ENCODE measurements at places on chromosomes 3 and 15.

- DNase-seq, result no peak
Observed at GRCh38 chr3:83765956-83766355, 1192.8 kb upstream of the CADM2 start.

DNA sequence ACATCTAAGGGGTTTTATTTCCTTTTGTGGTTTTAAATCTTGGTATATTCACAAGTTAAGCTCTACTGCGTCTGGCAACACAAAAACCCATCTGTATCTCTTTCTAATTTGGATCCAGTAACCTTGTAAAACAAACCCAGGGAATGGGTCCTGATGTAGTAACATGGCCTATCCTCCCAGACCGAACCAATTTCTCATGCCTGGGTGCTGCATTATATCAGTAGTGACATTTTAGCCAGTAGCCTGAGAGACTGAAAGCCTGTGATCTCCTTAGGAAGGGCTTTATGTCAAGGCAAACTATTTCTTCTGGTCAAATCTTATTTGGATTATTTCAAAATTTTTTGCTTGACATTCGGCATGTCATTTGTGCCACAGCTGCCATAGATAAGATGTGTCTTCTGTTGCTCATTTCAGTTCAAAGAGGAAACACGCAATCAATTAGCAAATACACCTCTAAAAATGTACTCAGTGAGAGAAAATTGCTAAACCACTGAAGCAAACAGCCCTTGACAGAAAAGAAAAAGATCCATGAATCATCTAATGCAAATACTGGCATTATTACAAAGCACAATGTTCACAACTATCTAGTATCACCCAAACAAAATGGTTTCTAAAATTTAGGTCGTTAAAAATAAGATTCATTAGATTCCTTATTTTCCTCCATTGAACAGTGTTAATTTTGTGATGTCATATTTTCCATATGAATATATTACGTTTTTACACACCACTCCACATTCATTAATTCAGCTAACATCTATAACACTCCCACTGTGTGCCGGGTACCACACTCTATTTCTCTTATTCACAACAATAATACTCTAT lies 4.0 kb downstream of the NPTN start:
- no peak for DNase-seq

DNA sequence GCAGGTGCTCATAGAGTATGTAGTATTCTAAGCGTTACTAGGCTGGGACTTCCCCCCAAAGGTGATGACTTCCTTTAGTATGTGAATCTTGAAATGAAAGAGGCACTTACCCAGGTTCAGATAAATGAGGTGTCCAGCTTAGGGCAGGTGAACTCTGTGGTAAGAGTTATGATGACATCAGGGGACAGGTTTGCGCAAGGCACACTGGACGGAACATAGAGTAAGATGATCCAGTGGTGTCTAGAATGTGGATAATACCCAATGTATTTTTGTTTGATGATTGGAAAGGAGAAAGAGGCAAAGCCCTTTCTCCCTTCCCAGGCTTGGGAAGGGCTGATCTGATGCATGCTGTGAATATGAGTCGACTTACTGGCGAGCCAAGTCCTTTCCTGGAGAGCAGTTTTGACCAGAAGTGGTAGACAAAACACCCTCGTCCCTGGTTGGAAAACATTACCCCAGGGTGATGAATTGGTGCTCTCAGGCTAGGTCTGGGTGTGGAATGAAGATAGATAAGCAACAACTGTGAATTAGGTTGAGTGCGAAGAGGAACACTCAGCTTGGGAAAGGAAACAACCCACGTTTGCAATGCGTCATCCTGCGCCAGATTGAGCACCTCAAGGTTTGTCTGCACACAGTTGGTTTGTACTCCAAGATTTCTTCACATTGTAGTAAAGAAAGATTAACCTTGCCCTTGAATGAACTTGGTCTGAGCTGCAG lies 124.2 kb downstream of the GHSR start:
- DNase-seq, result no peak

DNA sequence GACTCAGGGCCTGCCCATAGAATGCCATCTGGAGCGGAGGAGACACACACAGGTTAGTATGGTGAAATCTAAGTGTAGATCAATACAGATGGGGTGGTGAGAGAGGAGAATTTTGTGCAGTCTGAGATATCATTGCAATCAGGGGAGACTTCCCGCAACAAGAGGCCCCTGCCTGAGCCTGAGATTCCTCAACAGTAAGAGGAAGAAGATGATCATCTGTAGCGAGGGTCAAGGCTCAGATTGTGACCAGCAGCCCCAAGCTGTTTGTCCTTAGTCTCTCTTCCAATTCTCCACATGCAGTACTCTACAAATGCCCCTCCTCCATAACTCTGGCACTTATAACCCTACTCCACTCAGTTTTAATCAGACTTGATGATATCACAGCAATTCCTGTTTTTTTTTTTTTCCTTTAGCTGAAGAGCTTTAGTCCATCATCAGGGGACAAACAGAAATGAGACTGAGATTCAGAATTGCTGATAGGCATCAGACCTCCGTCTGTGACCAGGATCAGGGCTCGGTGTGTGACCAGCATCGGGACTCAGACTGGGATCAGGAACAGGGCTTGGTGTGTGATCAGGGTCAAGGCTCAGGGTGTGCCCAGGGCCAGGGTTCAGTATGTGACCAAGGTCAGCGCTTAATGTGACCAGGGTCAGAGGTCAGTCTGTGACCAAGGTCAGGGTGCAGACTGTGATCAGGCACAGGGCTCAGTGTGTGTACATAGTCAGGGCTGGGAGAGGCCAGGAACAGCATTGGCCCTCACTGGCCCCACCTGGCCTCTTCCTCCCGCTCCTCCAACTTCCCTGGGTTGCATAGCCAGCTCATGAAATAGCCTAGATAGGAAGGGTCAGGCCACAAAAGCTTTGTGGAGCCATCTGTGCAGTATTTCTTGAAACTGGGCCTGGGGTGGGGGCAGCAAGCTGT lies 14.1 kb downstream of the LOXL1 start:
- no peak for DNase-seq

GRCh38 chr3:69108811-69109210 lies 13.6 kb downstream of the LMOD3 start:
- DNase-seq, result no peak

- DNase-seq, result no peak
Observed at GRCh38 chr15:50225057-50225456, 40.5 kb downstream of the HDC start.

- no peak for DNase-seq
Observed at GRCh38 chr3:113606539-113607218, 74.3 kb downstream of the SIDT1 start.

DNA sequence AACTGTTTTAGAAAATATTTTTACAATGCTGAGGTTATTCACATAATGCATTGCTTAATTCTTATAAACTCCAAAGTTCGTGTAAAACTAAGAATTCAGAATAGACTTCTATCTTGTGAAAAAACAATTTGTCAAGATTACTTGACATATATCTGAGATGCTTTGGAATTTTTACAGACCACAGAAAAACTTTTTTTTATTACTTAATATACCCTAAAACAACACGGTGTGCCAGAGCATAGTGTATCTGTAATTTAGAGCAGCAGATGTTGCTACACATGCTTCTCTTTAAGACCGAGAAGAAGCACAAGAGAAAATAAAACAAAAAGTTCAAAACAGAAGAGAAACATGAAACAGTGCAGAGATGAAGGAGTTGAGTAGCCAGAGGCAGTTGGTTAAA lies 26.4 kb downstream of the ASB7 start:
- no peak for DNase-seq

GRCh38 chr3:87199628-87200027 lies 27.5 kb upstream of the CHMP2B start:
- DNase-seq, result no peak

GRCh38 chr3:173663696-173664111 lies 266.2 kb downstream of the NLGN1 start:
- no peak for DNase-seq

DNA sequence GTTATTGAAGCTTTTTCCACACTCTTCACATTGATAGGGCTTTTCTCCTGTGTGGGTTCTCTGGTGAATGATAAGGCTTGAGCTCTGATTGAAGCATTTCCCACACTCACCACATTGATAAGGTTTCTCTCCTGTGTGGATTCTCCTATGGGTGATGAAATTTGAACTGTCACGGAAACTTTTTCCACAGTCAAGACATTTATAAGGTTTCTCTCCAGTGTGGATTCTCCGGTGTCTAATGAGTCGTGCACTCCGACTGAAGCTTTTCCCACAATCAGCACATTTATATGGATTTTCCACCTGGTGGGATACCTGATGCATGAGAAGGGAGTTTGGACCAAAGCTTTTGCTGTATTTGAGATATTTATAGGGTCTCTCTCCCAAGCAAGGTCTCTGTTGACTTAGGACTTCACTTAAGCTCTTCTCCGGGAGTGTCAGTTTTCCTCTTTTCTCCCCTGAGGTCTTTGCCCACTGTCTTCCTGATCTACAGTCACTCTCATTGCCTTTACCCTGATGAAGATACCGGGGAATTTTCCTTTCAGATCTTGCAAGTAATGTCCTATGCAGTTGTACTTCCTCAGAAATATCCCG lies 9.4 kb downstream of the ZSCAN29 start:
- DNase-seq, result no peak

GRCh38 chr3:173913974-173914421 lies 516.5 kb downstream of the NLGN1 start:
- DNase-seq, result no peak

- no peak for DNase-seq
Observed at GRCh38 chr15:37339437-37339836, 239.1 kb upstream of the MEIS2 start.

GRCh38 chr15:52082197-52083036 lies 30.2 kb downstream of the BCL2L10 start:
- peak; percentile 51 for DNase-seq

- no peak for DNase-seq
Observed at GRCh38 chr15:31510057-31510456, 183.4 kb downstream of the KLF13 start.

DNA sequence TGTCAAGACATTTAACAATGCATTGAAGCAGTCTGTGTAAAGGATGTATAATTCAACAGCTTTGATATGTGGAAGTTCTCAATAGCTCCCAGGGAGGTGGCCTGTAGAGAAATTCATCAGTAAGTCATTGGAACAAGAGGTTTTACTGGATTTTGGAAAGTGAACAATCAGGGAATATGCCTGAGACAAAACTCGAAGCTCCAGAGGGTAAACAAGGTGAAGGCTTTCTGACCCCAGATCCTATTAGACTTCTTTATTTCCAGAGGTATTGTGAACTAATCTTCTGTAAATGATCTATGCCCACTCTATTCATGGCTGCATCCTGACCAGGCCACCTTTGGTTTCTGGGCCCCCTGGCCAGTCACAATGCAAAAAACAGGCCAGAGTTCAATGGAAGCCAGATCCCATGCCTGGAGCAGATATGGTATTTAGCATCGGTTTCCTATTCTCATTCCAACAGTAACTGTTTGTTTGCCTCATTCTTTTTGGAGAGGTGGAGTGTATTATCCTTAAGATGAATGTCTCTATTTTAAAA lies 177.3 kb downstream of the SATB1 start:
- DNase-seq, result no peak

- no peak for DNase-seq
Observed at GRCh38 chr3:99635348-99635747, 3.0 kb upstream of the COL8A1 start.

- no peak for DNase-seq
Observed at GRCh38 chr15:62462721-62463120, 297.6 kb upstream of the C2CD4B start.

DNA sequence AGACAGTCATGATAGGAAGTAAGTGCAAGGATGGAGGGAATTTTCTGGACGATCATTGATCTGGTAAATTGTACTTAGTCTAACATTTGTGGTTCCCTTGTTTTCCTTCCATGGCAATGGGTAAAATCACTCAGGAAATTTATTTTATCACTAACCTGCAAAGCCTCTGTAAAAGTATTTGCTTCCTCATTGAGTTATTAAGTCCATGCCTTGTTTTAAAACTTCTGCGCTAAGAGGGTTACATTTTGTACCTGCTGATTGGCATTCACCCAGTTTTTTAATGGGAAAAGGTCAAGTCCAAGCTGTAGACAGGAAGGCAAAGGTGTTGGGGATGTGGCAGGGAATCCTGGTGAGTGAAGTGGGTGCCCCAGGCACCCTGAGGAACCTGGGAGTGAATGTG lies 146.2 kb upstream of the NR2F2 start:
- no peak for DNase-seq

- no peak for DNase-seq
Observed at GRCh38 chr3:194137506-194138474, 1.8 kb downstream of the HES1 start.

GRCh38 chr15:66252685-66253417 lies 699 bp downstream of the MEGF11 start:
- DNase-seq, result no peak

DNA sequence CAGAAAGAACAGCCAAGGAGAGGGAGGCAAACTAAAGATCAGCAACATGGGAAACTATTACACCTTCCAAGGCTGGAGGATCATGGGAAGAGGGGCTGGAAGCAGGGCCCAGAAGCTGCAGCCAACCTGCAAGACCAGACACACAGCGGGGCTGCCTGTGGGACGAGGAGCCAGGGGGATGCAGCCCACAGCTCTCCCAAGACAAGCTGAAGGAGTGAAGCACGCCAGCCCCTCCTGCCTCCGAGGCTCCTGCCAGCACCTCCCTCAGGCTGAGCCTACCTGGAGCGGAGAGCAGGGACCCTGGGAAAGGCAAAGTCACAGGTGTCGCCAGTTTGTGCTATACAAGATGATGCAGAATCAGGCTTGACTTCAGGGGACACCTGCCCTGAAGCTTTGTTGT lies 133.3 kb downstream of the OSBPL10 start:
- no peak for DNase-seq

DNA sequence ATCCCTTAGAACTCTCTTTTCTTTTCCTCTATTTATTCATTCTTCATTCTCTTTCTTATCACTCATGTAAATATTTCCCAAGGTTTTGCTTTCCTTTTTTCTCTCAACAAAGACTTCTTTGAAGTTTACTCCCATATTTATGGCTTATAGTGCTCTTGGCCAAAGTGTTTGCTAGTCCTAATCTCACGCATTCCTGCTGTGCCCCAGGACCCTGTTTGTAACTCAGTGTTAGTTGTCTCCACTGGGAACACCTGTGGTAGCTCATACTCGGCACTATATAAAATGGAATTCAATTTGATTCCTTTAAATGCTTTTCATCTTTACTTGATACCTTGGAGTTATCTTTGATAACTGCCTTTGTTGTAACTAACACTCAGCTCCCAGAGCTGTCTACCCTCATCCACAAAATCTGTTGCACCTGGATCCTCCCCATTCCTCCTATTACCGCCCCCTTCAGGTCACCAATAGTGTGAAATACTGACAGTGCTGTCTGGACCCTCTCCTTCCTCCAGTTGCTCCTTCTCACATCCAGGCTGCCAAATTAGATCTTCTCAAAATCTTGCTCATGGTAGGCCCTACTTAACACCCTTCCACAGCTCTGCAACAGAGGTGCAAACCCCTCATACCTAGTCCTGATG lies 76.8 kb downstream of the TIGIT start:
- no peak for DNase-seq

Measured in RWPE2 (cell line).